ENCODE measurements at places on chromosomes 7 and 10. TPM values are rescaled to one million over a fixed set of nuclear protein-coding genes. Genes with fewer than 3 reads are reported as not detected.

GPR37 gene
- 0.31 TPM for polyA plus RNA-seq

GRCh38 chr7:106218546-106218945 lies 66.2 kb downstream of the NAMPT start:
- no peak for DNase-seq

DNA sequence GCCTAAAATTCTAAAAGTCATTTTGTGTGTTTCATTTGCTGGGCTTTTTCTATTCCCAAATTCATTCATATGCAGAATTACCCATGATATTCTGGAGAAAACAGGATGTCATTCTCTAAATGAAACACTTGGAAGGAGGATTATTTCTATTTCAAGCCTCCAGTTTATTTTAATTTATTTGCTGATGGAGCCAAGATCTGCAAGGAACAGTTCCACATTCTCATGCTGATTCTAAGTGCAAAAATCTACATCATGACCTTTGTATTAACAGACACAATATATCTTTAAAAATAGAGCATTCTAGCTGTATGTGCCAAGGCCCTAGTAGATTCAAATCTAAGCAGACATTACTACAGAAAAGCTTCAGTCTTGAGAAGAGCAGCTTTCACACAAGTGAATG lies 51.3 kb upstream of the KCND2 start:
- no peak for DNase-seq

POLR3A gene
- 2.5 TPM for polyA plus RNA-seq

FAM241B gene
- 9.9 TPM for polyA plus RNA-seq

ZNF239 gene
- polyA plus RNA-seq = 0.50 TPM

MGAM2 gene
- 0.03 TPM for polyA plus RNA-seq

Data from aorta (tissue), 5 donors.